RPMI7951 (cell line): ENCODE measurements at places on chromosomes 11 and 22.

DNA sequence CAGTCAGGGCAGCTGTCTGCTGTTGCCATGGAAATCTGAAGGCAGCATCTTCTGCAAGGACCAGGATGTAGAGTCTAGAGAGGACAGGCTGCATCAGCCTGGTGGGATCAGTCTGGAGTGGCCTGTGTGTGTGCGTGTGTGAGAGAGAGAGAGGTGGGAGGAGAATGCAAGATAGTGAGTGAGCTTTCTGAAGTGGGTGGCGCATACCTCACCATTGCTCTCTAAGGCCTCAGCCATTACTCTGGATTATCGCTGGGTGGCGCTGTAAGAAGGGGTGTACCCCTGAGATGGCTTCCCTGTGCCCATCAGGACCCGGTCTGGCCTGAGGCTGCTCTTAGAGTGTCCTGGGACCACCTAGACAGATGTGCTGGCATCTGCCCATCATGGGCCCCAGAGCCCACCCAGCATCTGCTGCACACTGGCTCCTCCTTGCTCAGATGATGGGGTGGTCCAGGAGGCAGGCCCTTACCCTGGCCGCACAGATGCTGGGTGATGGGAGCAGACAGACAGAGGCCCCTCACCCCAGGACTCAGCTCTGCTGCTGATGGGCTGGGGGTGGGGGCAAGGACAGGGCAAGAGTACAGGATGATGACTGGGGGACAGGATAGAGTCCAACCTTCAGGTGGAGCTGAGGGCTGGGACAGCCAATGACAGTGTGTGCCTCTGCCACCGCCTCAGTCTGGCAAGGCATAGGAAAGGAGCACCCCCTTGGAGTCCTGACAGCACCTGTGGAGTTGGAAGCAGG, 25.7 kb upstream of the TUB start:
- no peak for DNase-seq

GRCh38 chr11:111696556-111696955, 69.6 kb downstream of the PPP2R1B start:
- DNase-seq: no peak

GRCh38 chr22:47036936-47037485, 274.6 kb downstream of the TBC1D22A start:
- no peak for DNase-seq

DNA sequence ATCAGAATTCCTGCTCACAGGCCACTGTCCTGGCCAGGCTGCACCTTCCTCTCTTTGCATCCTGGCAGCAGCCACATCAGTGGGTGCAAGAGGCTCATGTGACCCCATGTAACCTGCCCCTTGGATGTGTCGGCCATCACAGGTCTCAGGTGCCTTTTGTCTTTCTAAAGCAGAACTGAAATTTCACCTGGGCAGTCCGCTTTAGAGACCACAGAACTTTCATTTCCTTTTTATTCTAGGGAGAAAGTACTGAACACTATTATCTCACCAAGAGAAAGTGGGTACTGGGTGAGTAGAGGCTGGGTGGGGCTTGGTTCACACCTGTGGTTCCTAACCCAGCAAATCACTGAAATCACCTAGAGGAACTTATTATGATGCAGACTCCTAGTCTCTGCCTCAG, 51.7 kb upstream of the NUP160 start:
- no peak for DNase-seq

DNA sequence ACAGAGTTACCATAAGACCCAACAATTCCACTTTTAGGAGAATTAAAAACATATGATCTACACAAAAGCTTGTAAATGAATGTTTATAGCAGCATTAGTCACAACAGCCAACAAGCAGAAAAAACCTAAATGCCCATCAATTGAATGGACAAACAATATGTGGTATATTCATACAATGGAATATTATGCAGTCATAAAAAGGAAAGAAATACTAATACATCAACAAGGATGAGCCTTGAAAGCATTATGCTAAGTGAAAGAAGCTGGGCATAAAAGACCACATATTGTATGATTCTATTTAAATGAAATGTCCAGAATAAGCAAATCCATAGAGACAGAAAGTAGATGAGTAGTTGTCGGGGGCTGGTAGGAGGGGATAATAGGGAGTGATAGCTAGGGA, 5.0 kb downstream of the MPZL2 start:
- DNase-seq: no peak

- DNase-seq: no peak
These were observed 16.3 kb upstream of the CCT8L2 start for GRCh38 chr22:16608931-16609330.

DNA sequence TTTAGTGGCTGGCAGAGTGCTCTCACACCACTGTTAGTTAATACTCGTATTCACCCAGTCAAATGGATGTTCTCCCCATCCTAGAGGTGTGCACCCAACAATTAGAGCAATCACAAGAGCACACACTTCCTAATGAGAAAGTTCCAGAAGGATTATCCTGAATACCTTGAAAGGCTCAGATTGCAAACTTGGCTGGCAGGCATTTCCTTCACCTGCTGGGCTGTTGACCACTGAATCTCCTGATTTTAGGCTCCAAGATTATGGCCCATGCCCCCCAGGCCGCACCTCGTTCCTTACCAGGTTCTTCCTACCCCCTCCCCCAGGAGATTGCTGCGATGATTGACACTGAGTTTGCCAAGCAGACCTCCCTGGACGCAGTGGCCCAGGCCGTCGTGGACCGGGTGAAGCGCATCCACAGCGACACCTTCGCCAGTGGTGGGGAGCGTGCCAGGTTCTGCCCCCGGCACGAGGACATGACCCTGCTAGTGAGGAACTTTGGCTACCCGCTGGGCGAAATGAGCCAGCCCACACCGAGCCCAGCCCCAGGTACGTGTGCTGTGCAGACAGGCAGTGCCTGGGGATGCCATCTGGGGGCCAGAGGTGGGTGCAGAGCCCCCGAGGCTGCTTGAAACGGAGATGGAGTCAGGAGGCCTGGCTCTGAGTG, 26.9 kb downstream of the TAB1 start:
- no peak for DNase-seq

DNA sequence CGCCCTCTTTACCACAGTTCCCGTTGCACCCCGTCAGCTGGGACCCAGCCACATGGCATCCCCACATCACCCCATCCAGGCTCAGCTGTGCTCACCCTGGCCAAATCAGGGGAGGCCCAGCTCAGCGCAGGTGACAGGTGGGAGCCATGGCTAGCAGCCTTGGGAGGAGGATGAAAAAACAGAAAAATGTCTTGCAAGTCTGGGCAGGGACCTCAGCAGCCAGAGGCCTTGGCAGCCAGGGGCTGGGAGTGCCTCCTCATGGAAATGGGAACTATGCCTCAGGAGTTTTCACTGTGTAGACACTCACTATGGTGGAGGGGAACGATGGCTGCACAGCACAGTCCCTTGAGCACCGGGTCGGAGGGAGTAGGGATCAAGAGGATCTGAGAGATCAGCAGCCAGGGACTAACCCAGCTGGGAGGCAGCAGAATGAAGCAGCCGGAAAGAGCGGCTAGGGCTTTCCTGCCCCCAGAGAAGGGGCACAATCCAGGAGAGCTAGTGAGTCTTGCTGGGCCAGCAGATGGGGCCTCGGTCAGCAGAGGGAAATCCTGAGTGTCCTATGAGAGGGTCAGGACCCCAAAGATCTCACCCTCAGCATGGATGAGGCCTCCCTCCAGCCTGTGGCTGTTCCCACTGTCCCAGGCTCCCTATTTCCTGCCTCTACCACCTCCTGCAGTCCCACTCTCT, 6.2 kb upstream of the FTH1 start:
- DNase-seq: no peak

DNA sequence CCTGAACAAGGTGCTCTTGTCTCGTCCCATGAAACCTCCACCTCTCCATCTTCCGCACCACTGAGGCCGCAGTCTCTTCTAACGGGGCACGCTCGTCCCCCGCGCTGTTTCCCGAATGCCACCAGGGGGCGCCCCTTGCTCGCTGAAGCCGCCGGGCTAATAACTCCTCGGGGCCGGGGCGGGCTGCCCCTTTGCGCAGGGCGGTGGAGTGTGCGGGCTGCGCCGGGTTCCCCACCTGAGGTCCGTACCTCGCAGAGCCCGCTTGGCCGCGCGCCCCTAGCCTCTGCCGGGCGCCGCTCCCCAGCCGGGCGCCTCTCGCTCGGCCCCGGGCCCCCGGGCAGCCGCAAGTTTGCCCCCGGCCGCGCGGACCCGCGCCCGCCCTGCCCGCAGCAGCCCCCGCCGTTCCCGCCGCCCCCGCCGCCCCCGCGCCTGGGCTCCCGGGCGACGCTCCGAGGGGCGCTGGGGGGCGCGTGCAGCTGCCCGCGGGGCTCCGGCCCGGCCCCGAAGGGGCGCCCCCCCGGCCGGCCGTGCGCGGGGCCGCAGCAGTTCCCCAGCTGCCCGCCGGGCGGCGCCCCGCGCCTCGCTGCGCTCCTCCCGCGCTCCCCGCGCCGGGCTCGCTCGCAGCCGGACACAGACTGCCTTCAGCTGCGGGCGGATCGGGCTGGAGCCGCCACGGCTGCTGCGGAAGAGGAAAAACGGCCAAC, at the start of gene GRIK4:
Gene GRIK4 (plus strand): TSS at position 633 of the 704 bp plus-strand sequence. CDS start 148,571 bp downstream, outside the sequence.
- DNase-seq: peak; percentile 51

DNA sequence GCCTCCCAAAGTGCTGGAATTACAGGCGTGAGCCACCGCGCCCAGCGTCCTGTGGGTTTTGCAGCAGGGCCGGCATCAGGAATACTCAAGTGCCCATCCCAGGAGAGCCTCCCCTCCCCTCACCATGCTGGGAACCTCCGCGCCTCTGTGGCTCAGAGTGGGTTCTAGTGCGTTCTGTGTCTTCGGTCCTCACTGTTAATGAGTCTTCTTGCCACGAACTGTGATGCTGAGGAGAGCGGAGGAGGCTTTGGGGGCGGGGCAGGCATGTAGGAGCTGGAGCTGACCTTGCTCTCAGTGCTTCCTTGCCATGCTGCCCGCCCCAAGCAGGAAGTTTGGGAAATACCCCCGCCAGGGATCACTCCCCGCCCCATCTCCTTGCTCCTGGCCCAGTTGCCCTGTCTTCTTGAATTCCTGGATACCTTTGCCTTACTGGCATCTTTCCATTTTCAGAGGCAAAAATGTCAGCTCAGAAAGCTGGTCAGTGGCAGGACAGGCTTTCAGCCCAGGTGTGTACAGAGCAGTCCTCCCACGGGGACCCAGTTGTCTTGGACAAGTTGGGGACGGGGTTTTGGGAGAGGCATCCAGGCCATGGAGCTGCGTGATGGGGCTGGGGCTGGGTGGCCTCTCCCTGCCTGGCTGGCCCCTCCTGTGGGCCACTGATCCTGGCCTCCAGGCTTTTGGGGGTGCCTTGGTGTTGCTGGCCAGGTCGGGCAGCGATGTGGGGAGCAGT, 5.1 kb downstream of the GRAMD4 start:
- DNase-seq: no peak

DNA sequence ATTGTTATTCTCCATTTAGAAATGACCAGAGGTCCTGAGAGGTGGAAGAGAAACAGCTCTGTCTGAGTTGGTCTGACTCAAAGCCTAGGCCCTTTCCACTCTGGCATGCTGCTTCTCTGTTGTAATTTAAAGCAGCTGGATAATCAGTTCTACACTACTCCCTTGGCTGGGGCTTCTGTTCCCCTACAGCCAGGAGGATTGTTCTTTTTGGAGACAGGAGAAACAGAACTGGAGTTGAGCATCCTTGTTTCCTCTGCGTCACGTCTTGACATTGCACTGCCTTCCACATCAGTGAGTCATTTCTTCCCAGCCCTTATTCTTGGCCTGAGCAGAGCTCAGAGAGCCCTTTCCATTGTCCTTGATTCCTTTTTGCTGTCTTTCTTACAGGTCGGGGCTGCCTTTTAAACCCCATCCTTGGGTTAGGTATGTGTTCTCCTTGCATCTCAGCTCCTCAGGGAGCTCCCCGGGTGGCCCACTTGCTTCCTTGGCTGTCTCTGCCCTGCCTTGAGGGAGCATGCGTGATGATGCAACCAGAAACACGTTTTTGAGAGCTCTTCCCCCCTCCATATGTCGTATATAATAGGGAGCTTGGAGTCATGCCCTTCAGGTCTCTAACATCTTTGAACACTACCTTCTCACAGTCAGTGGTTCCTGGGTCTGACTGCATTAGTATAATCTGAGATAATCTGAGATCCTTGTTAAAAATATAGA, 35.7 kb downstream of the CYB5R2 start:
- DNase-seq: no peak

- DNase-seq: no peak
These were observed 81.4 kb downstream of the WNT7B start for GRCh38 chr22:45895436-45896152.

DNA sequence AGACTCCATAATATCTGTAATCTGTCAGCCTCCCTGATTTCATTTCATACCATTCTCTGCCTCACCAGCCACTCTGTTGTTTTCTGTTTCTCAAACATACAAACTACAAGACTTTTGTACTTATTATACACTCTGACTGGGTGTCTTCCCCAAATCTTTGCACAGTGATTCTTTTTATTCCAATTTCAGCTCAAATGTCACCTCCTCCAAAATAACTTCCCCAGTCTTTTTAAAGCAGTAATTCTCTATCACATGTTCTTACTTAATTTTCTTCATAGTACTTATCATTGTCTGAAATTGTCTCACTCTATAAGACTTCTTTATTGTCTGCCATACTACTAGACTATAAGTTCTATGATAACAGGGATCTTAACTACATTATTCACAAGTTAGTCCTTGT, 19.6 kb downstream of the SOX6 start:
- no peak for DNase-seq

GRCh38 chr11:104015649-104016415, 20.6 kb upstream of the DDI1 start:
- no peak for DNase-seq

GRCh38 chr11:60280412-60280811, at the start of gene MS4A4A:
TSS of gene MS4A4A (plus strand) at chr11:60280666. CDS start at chr11:60280676, 10 bp downstream.
- no peak for DNase-seq

- no peak for DNase-seq
These were observed 157.5 kb downstream of the WNT11 start for GRCh38 chr11:76048763-76049162.

GRCh38 chr11:111542606-111543275, 2.2 kb downstream of the LAYN start:
- no peak for DNase-seq

- no peak for DNase-seq
These were observed 17.6 kb upstream of the SCN2B start for GRCh38 chr11:118193910-118194566.

DNA sequence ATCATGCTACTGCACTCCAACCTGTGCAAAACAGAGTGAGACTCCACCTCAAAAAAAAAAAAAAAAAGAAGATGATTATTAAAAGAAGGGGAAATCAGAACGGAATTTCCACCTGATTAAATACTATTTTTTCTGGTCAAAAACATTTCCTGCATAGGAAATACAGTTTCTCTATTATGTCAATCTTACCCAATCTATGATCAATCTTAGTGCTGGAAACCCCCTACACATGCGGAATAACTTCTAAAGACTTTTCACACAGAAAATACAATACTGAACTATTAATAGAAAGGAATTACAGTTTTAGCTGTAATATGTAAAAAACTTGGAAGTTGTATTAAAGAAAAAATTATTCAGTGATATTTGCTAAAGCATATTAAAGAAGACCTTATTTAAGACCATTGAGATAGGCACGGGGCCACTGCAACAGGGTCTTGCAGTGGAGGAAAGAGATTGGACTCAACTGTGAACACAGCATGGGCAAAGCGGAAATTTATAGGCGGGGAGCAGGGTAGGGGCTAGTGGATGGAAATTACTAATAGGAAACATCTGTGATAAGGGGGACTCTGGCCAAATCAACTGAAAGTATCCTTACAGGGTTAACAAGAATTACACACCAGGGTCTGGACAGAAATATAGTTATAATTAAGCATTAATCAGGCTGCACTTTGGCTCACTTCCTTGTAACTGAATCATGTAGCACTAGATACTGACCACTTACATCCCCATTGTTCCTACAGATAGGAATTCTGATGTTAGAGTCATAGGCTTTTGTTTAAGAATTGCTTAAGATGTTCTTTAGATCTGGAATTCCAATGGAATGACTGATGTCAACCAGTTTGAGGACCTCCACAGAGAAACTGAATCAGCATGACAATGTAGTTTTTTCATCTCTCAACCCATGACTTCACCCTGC, 411.5 kb upstream of the DDI1 start:
- DNase-seq: peak; percentile 93

- DNase-seq: no peak
These were observed 10.0 kb downstream of the NFRKB start for GRCh38 chr11:129885381-129885780.
